NCI-H2081 treated with DMSO at 0.1 percent for 48 hours (cell line): ENCODE measurements at places on chromosomes 2 and 18.

DNA sequence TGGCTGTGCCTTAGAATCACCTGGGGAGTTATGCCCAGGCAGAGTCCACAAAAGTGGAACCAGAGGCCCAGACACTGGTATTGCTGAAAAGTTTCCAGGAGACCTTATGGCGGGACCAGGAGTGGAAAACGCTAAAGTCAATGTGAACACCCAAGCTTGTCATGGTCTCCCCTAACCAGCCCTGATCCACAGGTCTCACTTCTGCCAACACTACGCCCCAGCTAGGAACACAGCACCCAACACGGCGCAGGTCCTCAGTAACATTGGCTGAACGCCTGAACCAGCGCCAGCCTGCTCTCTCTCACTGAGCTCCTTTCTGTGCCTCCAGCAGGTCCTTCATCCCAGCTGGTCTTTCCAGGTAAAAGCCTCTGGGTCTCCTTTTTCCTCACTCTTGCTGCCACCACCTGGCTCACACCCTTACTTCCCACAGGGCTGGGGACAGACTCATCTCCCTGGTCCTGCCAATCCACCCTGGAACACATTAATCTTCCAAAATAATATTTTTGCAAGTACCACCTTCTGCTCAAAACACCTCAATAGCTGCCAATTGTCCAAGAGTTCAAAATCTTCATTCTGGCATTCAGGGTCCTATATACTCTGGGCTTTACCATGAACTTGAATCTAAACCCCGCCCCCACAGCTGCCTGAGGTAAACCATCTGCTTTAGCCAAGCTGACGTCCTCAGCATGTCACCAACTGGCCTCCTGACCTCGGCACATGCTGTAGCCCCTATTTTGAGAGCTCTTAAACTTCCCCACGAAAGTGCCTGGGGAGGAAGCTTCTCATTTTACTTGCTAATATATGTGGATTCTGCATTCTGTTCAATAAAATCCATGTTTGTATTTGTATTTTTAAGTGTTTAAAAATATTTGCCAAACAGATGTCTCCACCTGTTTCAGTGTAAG lies 34.6 kb downstream of the ADCY3 start:
- DNase-seq: no peak

GRCh38 chr2:43085929-43086328 lies 140.5 kb downstream of the ZFP36L2 start:
- DNase-seq: no peak

DNA sequence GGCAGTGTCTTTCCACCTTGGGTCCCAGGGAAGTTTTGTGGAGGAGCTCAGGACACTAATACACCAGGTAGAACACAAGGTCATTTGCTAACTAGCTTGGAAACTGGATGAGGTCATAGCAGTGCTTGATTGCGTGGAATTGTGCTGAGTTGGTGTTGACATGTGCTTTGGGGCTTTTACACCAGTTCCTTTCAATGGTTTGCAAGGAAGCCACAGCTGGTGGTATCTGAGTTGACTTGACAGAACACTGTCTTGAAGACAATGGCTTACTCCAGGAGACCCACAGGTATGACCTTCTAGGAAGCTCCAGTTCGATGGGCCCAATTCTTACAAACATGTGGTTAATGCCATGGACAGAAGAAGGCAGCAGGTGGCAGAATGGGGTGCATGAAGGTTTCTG lies 5.9 kb downstream of the CTLA4 start:
- DNase-seq: no peak

DNA sequence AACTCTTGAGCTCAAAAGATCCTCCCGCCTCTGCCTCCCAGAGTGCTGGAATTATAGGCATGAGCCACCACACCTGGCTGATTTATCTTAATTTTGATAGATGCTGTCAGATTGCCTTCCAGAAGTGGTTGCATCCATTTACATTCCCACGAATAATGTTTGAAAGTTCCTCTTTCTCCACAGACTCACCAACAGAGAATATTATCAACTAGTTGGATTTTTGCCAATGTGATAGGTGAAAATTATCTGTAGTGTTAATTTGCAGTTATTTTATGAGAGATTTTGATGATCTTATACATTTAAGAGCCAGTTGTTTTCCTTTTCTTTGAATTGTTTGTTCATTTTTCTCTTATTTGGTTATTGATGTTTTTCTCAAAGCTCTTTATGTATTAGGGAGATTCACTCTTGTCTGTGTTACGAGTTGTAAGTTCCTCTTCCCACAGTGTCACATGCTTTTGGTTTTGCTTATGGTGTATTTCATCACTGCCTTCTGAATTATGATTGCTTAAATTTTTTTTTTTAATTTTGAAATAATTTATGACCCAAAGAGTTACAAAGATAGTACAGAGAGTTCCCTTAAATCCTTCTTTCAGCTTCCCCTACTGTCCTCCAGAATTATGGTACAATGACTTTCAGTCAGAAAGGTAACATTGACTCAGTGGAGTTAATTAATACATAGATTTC lies 20.7 kb upstream of the NT5DC4 start:
- DNase-seq: no peak

- no peak for DNase-seq
These were observed 792.6 kb downstream of the CPS1 start for GRCh38 chr2:211349031-211349430.

GRCh38 chr2:160401895-160402294 lies 91.7 kb downstream of the RBMS1 start:
- no peak for DNase-seq

DNA sequence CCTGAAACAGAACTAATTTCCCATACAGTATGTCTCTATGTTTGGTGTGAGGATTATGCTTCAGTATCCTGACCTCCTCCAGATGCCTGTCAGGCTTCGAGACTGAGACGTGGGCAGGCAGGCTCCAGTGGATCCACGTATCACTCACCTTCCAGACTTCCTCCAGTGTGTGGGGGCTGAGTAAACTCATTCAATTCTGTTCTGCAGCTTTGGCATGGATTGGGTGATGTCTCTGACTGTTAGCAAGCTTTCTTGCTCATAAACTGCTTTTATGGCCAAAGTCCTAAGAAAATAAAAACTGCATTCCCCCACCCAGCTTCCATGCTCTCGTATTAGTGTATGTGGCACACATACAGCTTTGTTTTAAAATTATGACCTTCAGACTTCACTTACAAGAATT lies 53.6 kb downstream of the CCDC93 start:
- DNase-seq: no peak

- peak; percentile 50 for DNase-seq
These were observed 877.6 kb downstream of the SLC4A3 start for GRCh38 chr2:220504938-220505503.

DNA sequence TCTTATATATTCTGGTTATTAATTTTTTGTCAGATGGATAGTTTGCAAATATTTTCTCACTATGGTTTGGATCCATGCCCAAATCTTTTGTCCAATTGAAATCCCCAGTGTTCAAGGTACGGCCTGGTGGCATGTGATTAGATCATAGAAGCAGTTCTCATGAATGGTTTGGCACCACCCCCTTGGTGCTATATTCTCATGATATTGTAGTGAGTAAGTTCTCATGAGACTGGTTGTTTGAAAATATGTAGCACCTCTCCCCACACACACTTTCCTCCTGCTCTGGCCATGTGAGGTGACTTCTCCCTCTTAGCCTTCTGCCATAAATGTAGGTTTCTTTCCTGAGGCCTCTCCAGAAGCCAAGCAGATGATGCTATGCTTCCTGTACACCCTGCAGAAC lies 107.7 kb upstream of the KYNU start:
- DNase-seq: no peak

DNA sequence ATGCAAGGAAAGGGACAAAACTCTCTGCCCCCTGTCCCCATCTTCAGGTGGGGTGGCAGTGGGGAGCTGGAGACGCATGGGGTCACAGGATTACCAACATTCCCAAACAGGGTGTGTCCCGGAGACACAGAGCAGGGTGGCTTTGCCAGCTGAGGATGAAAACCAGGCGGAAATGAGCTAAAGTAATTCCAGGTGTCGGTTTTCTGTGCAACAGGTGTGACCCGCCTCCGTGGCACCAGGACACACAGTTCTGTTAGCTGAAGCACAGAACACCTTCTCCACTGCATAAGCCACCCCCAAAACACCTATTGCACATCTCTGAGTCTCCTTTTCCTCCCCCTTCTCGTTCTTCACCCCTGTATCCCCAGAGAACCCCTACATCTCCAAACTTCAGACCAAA lies 122.7 kb upstream of the GLI2 start:
- no peak for DNase-seq

GRCh38 chr2:164766216-164766953 lies 75.2 kb downstream of the COBLL1 start:
- DNase-seq: no peak

- DNase-seq: no peak
These were observed 1.8 kb upstream of the PDE11A start for GRCh38 chr2:178074123-178075005.

- DNase-seq: no peak
These were observed 28.2 kb downstream of the UBE2F start for GRCh38 chr2:237995036-237995435.

GRCh38 chr2:46482490-46482889 lies 3.1 kb downstream of the TMEM247 start:
- DNase-seq: no peak

GRCh38 chr2:95730813-95731212 lies 139.0 kb downstream of the TRIM43 start:
- no peak for DNase-seq

GRCh38 chr2:219772103-219772635 lies 144.7 kb downstream of the SLC4A3 start:
- peak; percentile 77 for DNase-seq

DNA sequence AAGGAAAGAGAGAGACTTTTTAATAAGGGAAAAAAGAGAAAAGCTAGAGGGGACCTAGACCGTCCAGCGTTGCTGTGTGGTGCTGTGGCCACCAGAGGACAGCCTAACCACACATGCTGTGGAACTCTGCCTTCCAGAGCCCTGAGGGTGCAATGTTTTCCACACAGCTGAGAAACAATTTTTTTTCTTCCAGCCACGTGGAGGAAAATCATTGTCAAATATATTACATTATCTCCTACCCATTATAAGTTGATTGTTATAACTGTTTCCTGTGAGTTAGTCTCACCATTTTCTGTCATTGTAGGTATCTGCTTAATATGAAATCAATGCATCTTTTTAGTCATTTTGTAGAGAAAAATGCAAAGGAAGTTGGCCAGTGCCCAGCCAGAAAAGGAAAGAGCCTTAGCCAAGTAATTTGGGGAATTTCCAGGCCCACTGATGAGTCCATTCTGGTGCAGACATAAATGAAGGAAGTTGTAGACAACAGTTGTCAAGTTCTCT lies 5.9 kb upstream of the MRPL19 start:
- DNase-seq: no peak

GRCh38 chr2:174787487-174788205 lies 23.4 kb upstream of the CHRNA1 start:
- no peak for DNase-seq

DNA sequence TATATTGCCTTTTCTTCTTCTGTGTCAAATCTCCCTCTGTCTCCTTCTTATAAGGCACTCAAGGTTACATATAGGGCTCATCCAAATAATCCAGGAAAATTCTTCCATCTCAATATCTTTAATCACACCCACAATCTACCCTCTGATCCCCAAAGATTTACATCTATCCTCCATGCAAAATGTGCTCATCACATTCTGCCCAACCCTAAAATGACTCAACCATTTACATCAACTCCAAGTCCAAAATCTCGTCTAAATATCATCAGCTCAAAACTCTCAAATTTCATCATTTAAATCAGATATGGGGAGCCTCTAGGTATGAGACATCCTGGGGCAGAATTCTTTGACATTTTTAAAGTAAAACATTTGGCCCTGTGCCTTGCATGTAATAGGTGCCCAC lies 1349.8 kb downstream of the SUCLG1 start:
- no peak for DNase-seq

- DNase-seq: no peak
These were observed 2.1 kb downstream of the METTL8 start for GRCh38 chr2:171431677-171432167.

GRCh38 chr2:88680916-88681315 lies 10.6 kb upstream of the RPIA start:
- no peak for DNase-seq

DNA sequence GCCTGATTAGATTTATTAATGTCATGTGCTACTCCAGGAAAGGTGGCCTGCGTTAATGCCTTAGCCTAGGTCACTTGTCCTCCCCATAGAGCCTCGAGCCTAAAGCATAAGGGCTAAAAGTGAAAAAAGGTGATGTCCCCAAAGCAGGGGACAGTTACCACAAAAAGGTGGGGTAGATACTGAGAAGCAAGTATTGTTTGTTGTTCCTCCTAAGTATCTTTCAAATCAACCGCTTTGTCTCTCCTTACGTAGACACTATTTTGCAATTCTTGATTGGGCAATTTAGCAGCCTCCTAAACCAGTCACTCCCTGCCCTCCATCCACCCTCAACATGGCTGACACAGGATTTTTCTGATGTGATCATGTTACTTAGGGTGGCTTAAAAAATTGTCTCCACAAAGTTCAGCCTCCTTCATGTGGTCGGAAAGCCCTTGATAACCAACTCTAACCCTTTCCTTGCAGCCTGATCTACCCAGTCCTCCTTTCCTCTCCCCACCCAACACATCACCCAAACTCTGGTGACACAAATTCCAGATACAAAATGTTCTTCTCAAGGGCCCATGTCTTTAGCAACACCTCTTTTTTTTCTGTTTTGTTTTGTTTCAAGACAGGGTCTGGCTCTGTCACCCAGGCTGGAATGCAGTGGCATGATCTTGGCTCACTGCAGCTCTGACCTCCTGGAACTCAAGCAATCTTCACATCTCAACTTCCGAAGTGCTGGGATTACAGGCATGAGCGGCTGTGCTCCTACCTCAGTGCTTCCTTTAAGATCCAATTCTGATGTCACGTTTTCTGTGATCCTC lies 6.9 kb downstream of the INHA start:
- DNase-seq: no peak

- DNase-seq: no peak
These were observed 497.3 kb downstream of the CCDC85A start for GRCh38 chr2:56680971-56681631.

- no peak for DNase-seq
These were observed 56.2 kb downstream of the ITSN2 start for GRCh38 chr2:24304098-24304497.

GRCh38 chr2:235390108-235390815 lies 103.6 kb upstream of the AGAP1 start:
- no peak for DNase-seq

- DNase-seq: no peak
These were observed 193.8 kb upstream of the MMADHC start for GRCh38 chr2:149781263-149781808.

DNA sequence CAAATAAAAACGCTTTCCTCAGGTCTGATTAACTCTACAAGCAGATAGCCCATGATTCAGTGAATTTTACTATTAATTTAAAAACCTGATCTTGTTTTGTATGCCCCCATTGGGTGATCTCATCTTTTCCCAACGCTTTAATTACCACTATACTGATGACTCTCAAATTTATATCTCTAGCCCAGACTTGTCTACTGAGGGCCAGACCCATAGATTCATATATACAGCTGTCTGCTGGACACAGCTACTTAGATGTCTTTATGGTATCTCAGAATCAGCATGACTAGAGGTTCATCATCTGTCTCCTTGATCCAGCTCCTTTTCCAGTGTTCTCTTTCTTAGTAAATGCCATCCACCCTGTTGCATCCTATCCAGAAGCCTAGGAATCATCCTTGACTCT lies 33.8 kb downstream of the TAF1B start:
- DNase-seq: no peak

- DNase-seq: no peak
These were observed 2.9 kb downstream of the IWS1 start for GRCh38 chr2:127523269-127523939.
